Kidney epithelial cell (primary cell): ENCODE measurements at places on chromosomes 2 and 18.

GRCh38 chr2:65545837-65546805 is 113.7 kb upstream of the SPRED2 start:
- DNase-seq = peak; percentile 39

GRCh38 chr2:190881598-190882410 is 1.2 kb downstream of the GLS start:
- DNase-seq = no peak

- DNase-seq = no peak
Observed at GRCh38 chr2:46489423-46490174, 10.2 kb downstream of the TMEM247 start.

GRCh38 chr18:64986906-64987495 is 763.8 kb upstream of the CDH7 start:
- DNase-seq = no peak

- no peak for DNase-seq
Observed at GRCh38 chr2:49294225-49294624, 139.9 kb upstream of the FSHR start.

GRCh38 chr2:217714287-217714751 is 288.5 kb downstream of the TNS1 start:
- DNase-seq = no peak

- no peak for DNase-seq
Observed at GRCh38 chr18:62977512-62977911, 262.2 kb downstream of the PHLPP1 start.

DNA sequence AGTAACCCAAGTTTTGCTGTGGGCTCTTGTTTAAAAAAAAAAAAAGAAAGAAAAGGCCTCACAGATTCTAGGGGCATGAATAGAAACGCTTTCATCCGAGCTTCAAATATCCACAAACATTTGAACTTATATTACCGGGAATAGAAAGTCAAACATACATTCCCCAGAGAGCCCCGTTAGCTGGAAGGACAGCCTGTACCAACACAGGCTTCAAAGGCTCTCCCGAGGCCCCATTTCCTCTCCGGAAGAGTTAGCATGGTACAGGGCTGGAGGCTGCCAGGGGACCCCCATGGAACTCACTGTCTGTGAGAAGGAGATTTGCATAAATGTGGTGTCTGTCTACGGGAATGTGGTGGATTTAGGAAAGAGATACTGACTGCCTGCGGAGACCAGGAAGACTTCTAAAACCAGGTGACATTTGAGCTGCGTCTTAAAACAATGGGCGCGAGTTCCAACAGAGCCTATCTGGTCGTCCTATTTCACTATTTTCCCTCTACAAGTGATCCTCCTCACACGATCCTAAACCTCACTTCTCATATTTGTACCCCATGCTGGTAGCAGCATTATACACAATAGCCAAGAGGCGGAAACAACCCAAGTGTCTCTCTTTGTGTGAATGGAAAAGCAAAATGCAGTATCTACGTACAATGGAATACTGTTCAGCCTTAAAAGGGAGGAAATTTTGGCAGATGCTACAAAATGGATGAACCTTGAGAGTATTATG is 820 bp upstream of the MATN3 start:
- no peak for DNase-seq

GRCh38 chr2:58207189-58207588 is 33.9 kb downstream of the FANCL start:
- DNase-seq = no peak

GRCh38 chr2:9113916-9114315 is 92.7 kb upstream of the ASAP2 start:
- DNase-seq = no peak

- DNase-seq = no peak
Observed at GRCh38 chr2:2523461-2524347, 192.6 kb upstream of the MYT1L start.

- DNase-seq = no peak
Observed at GRCh38 chr2:138227195-138227594, 262.9 kb downstream of the HNMT start.

DNA sequence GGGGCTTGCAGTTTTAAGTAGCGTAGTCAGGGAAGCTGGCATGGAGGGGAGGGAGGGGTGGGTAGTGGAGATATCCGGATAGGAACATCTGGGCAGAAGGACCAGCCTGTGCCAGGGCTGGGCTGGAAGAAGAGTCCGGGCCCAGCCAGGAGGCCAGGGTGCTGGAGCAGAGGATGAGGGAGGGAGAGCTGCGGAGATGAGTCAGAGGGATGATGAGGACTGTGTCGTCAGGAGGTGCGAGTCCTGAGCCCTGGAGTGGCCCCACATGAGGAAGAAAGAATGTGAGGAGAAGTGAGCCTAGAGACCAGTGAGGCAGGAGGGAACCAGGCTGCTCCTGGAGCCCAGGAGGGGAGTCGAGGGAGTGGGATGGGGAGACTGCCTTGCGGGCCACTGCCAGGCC is 82.4 kb downstream of the CTIF start:
- no peak for DNase-seq

- no peak for DNase-seq
Observed at GRCh38 chr2:152676461-152676860, 40.8 kb downstream of the PRPF40A start.

- DNase-seq = no peak
Observed at GRCh38 chr2:166643980-166644379, 149.9 kb upstream of the SCN7A start.

DNA sequence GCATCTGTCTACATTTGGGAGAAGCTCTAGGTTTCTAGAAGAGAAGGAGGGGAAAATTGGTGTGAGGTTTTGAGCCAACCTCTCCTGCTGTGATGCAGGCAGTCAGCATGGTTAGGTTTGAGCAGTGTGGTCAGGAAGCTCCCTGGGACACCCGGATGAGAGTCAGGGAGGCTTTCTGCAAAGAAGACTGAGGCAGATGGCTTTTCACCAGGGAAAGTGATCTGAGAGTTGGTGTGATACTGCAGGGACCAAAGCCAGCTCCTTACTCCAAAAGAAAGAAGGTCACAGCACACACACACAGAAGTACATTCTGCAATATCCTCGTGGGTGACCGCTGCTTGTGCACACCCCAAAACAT is 75.8 kb upstream of the BCL11A start:
- DNase-seq = no peak

GRCh38 chr18:9835825-9836224 is 49.9 kb upstream of the TXNDC2 start:
- DNase-seq = no peak

DNA sequence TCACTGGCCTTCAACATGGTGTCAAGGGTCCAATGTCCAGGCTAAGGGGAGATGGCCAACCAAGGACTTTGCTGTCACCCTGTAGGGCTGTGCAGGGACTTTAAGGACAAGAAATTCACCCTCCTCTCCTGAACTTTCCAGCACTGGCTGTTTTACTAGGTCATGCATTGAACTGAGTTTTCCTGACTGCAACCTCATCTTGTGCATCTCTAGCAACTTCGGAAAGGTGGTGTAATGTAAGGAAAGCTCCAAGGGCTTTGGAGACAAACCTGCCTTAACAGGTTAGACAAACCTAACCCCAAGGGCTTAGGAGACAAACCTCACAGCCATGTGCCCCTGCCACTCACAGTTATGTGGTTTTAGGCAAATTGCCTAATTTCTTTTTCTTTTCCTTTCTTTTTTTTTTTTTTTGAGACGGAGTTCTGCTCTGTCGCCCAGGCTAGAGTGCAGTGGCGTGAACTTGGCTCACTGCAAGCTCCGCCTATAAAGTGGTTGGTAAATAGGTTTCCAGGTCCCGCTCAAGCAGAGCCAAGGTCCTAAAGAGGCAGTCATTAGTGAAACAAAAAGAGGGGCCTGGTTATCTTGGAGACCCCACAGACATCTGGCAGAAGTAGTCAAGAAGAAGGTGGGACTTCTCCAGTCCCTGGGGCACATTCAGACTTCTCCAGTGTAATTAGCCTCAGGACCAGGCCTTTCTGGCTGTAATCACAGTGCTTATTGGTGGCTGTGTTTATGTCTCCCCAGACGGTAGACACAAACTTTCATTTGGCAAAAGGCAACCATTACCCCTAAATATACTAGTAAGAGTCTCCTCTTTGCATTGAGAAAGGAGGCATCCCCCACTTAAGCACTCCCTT is 37.6 kb upstream of the PMAIP1 start:
- DNase-seq = no peak

- DNase-seq = no peak
Observed at GRCh38 chr18:3554091-3554601, 104.2 kb downstream of the TGIF1 start.

DNA sequence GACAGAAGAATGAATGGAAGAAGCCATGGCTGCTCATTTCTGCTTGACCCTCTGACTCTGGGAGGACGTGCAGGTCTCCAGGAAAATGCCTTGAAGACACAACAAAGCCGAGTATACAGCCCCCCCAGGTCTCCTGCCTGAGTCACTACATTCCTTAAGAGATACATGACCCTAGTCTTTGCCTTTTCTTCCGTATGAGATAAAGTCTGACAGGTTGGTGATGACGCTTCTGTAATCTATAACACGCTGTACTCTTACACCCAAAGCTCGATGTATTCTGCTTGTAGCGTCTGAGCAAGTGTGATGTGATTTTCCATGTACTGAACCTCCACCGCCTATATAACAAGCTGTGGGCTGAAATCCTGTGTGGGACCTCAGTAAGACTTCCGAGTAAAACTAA is 77.3 kb downstream of the KCTD1 start:
- no peak for DNase-seq

DNA sequence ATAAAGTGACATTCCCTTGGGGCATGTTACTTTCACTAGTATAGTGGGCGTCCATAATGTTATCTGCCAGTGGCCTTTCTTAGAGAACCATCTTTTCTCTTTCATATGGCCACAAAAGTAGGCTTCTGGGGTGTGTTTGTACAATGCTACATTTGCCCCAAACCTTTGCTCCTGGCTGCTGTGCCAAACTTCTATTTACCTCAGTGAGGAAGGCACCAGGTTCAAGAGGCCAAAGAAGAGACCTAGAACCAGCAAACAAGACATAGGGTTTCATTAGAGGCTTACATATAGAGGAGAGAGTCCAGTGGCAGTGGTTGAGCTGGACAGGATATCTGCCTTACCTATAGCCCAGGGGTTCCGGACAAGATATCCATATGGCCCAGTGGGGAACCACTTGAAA is 48.5 kb downstream of the CPO start:
- DNase-seq = no peak

DNA sequence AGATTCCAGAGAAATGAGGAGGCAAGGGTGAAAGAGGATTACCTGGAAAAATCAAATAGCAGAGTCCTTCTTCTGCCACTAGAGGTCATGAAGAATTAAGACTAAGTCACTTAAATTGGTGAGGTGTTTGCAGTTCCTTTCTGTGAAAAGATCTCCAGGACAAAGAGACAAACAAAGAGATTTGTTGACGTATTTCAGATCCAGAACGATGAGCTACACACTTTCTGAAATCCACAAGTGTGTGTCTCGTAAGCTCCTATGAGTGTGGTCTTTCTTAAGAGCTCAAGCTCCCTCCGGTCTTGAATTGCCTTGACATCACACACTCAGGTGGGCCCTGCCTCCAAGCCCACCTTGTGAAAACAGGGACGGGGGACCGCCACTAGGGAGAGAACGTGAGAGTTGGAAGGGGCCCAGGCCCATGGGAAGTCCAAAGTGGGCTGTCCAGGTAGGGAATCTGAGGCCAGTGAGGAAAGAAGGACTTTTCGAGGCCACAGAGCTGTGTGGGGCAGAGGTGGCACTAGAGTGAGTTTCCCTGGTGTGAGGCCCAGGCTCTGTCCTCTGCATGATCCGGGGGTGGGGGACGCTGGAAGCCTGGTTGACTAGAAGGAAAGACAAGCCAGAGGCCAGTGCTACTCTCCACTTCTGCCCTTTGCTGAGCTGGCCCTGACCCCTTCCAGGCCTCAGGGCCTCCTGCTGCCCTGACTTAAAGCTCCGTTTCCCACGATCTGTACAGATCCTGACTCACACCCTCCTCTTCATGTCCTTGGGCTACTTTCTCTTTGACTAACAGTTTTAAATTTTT is 168.1 kb upstream of the NCK2 start:
- DNase-seq = peak; percentile 56

- peak; percentile 61 for DNase-seq
Observed at GRCh38 chr2:205650450-205650849, 31.9 kb upstream of the NRP2 start.
